ENCODE measurements at places on chromosomes 12 and 14.

- DNase-seq: no peak
Observed at GRCh38 chr14:69170839-69171238, 17.9 kb upstream of the DCAF5 start.

GRCh38 chr12:20142956-20143355 lies 225.4 kb upstream of the PDE3A start:
- no peak for DNase-seq

DNA sequence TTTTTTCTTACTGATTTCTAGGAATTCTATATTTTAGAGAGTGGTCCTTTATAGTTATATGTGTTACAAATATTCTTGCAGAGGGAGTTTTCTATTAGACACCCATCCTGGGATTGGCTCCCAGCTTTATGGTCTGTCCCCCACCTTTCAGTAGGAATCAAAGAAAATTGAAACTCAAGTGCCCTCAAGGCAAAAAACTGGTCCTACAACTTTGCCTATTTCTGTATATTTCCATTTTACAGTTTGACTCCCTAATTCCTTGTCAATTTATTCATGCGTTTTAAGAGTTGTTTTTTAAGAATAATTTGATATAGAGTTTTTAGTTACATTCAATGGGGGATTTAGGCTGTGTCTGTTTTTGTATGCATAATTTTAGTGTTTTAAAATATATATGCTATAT lies 208.9 kb downstream of the SYNE2 start:
- no peak for DNase-seq

DNA sequence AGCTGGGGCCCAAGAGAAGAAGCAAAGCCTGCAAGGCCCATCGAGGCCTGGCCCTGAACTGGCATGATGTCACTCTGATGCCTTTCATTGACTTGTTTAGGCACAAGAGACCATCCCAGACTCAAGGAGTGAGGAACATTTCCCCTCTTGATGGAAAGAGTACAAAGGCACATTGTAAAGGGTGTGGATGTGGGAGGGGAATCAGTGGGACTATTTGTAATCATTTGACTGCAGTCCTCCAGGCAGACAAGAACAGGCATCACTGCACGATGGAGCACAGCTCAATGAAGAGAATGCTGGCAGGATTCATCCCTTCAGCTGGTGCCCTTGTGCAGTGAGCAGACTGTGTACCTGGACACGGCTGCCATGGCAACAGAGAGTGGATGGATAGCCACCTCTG lies 87.9 kb downstream of the LGMN start:
- no peak for DNase-seq

GRCh38 chr14:105080161-105080560 lies 14.9 kb upstream of the GPR132 start:
- DNase-seq: no peak

DNA sequence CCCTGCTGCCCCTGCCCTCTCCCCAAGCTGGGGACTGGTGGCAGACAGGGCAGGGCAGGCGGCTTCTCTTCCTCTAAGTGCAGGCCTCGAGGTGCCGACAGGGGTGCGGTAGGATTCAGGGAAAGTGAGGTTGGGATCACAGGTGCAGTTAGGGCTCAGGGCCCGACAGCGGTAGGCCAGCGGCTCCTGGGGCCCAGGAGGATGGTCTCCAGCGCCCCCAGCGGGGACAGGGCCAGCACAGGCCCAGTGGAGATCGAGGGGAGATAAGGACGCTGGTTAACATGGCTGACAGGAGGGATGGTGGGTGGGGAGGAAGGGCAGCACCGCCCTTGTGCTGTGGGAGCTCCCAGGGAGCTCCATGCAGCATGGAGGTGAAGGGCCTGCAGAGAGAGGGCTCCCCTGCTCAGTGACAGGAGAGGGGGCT lies 935 bp upstream of the CRIP1 start:
- peak; percentile 78 for DNase-seq

DNA sequence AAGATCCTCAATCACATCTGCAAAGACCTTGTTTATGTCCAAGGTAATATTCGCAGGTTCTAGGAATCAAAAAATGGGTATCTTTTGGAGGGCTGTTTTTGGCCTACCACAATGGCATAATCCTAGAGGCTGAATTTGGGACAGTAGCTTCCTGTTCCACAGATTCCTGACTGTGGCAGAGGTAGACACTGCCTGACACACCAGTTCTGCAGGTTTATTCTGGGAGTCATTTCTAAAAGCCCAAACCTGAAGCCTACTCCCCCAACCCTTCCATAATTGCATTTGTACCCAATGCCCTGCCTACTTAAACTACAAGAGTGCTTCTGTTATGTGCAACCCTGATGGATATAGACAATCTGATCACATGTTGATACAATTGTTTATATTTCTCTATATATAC lies 378.9 kb downstream of the PCNX1 start:
- DNase-seq: no peak

GRCh38 chr14:89649451-89650075 lies 232.5 kb upstream of the FOXN3 start:
- no peak for DNase-seq

DNA sequence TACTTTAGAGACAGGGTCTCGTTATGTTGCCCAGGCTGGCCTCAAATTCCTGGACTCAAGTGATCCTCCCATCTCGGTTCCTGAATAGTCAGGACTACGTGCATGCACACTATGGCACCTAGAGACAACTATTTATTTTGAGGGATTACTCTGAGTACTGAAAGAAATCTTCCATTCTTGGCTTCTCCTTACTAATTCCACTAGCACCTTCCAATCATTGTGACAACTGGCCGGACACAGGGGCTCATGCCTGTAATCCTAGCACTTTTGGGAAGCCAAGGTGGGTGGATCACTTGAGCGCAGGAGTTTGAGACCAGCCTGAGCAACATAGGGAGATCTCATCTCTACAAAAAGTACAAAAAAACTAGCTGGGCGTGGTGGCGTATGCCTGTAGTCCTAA lies 42.1 kb upstream of the MTERF2 start:
- DNase-seq: no peak

DNA sequence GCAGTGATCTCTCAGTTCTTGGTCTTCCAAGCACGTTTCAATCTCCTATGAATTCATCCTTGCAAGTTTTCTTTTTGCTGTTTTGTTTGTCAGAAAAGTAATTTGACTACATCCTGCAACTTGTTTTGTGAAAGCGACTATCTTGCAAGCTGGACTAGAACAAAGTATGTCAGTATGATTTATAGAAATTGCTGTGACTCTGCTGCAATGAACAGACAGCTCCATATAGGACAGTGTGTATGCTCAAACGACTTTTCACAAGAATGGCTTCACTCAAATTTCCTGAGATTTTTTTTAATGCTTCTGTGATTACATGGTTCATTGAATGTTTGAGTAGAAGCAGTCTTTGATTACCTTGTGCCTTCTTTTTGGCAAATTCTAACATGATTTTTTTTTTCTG lies 123.5 kb upstream of the TRHDE start:
- DNase-seq: no peak

- no peak for DNase-seq
Observed at GRCh38 chr12:2124466-2125023, 71.8 kb downstream of the CACNA1C start.

- no peak for DNase-seq
Observed at GRCh38 chr14:101761881-101762529, 496 bp downstream of the PPP2R5C start.

DNA sequence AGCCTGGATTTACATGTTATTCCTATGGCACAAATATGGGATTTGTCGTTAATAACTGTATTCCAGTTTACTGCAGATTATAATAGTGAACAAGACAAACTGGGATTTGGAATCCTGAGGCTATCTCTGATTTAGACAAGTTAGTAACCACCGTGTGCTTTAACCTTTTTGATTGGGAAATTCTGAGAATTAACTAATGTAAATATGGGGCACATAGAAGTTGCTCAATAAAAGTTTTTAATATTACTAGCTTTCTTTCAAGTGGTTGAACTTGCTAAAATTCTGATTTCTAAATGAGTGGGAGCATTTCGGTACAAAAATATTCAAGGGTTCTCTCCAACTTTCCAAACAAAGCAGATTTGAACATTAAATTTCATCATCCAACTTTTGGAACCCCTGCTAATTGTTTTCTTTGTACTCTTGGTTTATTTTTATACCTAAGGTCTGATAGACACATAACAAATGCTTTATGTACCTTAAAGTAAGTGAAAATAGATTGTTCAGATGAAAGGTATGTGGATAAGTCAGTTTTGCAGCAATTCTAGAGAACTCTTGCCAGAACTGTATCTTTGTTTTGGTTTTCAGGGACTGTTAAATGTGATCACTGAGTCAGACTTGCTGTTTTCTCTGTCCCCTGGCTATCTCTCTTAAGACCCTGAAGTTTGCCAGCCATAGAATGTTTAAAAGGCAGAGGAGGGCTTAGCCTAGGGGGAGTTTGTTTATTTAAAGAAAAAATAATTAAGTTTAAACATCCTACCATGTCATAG lies 57.5 kb downstream of the FRS2 start:
- no peak for DNase-seq

DNA sequence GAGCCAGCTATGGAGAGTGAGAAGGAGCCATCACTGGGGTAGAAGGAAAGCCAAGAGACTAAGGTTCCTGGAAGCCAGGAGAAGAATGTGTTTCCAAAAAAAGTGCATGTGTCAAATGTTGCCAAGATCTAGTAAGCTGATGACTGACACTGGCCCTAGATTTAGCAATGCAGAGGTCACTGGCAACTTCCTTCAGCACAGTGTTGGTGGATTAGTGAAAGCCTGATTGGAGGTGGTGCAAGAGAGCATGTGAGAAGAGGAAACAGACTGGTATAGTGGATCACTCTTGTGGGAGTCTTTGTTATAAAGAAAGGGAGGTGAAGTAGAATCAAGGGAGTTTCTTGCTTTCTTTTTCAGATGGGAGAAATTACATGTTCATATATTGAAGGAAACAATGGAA lies 34.1 kb upstream of the CHGA start:
- no peak for DNase-seq

- no peak for DNase-seq
Observed at GRCh38 chr12:18242380-18243089, 18.8 kb upstream of the PIK3C2G start.

DNA sequence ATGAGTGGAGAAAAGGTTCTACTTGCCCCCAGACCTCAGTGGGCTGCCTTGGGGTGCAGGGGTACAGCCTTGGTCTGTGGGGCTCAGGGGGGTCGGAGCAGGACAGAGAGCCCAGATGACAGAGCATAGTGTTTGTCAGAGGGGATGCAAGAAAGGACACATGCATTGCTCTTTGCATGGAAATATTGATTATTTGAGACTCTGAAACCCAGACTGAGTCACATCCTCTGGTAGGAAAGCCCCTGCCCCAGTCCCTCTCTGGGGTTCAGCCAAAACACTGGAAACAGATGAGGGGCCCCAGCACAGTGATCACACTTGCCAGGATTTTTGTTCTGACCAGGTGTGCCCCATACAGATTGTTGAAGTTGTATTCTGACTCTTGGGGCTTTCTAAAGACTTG lies 1094.4 kb downstream of the BCL11B start:
- DNase-seq: no peak

- no peak for DNase-seq
Observed at GRCh38 chr12:2029851-2030250, 22.9 kb upstream of the CACNA1C start.

DNA sequence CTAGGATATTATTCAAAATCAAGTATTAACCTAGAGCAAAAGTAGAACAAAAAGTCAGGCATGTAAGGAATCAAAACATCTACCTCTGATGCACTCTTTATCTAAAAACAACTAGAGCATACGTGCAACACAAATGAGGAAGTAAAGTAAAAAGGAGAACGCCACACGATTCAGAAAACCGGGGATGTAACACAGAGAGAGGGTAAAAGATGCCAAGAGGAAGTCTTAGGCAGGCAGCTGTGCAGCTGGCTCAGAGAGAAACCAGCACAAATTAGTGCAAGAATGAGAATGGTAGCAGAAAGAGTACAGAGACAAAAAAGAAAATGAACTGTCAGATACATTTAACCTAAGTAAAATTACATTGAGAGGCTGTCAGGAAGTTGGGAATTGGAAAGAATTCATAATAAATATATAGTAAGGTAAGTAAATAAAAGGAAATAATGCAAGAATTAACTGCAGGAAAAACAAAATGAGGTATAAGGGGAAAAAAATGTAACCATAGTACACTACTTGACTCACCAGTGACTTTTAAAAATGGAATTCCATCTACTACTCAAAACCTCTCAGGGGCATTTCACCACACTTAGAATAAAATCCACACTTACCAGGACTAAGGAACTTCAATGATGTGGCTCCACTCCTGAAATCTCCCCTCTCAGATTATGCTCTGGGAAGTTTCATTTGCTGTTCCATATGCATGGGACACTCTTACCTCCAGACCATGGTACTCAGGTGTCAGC lies 17.1 kb downstream of the BCAT1 start:
- no peak for DNase-seq

DNA sequence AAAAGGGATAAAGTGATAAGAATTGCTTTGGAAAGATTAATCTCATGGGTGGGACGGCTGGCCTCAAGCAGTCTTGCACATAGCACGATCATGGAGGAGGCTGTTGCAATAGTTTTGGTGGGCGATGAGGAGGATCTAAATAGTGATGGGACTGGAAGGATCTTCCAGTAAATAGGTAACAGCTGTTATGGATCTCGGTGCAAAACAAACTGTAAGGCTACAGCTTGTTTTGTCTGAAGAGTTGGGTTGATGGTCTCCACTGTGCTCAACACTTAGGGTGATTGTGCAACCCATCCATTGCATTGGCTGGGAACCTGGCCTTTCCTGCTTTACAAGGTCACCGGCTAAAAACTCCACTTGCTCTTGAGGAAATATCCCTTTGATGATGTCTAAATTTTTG lies 21.0 kb downstream of the IGF1 start:
- no peak for DNase-seq

GRCh38 chr14:90554341-90554740 lies 157.5 kb downstream of the CALM1 start:
- DNase-seq: no peak

DNA sequence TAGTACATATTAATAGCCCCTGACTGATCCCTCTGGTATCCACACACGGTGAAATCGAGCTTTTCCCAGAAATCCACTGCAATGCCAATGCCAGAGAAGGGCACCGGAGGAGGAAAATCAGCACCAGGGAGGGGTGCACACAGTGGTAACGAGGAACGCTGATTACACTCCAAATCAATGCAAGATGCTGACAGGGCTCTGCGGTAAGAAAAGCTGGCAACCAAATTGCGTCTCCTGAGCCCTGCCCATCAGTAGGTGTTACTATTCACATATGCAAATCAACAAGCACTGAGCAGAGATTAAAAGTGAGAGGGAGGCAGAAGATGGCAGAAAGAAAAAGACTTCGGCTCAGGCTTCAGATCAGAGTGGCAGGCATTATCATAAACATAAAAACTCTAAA lies 159.1 kb downstream of the RPS29 start:
- no peak for DNase-seq

DNA sequence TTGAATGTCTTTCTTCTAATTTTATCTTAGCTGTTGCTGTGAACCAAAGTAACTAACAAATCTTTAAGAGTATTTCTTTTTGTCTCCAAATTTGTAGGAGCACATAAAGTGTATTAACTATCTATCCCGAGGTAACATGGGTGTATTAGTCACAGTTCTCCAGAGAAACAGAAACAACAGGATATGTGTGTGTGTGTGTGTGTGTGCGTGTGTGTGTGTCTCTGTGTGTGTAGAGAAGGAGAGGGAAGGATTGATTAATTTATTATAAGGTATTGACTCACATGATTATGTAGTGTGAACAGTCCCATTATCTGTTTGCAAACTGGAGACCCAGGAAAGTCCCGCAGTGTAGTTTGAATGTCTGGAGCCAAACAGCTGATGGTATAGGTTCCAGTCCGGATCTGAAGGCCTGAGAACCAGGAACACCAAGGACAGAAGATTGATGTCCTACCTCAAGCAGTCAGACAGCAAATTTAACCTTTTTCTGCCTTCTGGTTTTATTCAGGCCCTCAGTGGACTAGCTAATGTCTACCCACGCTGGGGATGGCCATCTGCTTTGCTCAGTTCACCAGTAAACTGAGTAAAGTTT lies 14.4 kb downstream of the G2E3 start:
- no peak for DNase-seq

Measured in WTC11 (cell line).